ENCODE measurements at places on chromosomes 13 and 19. TPM values are rescaled to one million over a fixed set of nuclear protein-coding genes. Genes with fewer than 3 reads are reported as not detected.

The NXNL1 gene
- 0.16 TPM for polyA plus RNA-seq

The IL17D gene
- 147 TPM for polyA plus RNA-seq

The IL11 gene
- polyA plus RNA-seq = not detected

The SCGB2B2 gene
- polyA plus RNA-seq = 0.29 TPM

The DACH1 gene
- polyA plus RNA-seq = 2.9 TPM

The KATNAL1 gene
- 10.5 TPM for polyA plus RNA-seq

The C3 gene
- polyA plus RNA-seq = 1.6 TPM

The NPAS1 gene
- polyA plus RNA-seq = 8.4 TPM

DNA sequence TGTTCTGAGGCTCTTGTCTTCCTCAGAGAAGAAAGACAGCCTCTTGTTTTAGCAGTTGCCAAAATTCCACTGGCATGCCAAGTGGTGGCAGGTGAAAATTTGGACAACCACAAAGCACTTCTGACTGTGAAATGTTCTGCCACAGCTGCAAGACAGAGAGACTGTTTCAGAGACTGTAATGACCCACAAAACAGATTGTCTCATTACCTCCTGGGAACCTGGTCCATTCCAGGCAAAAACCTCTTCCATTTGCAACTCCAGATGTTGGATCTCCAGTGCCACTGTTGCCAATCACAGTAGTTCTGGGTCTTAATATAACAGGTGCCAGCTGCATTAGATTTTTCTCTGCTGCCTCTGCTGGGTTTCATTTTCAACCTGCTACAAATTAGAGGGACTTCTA, 911.5 kb downstream of the UQCRFS1 start:
- H3K27me3 ChIP-seq = no peaks in the 10 kb centered on the region
- peak overlapping the region; percentile 5 for H3K27ac ChIP-seq
- H3K4me1 ChIP-seq = peaks cover 12% of the 10 kb centered on the region
- no peak overlapping the region for H3K4me3 ChIP-seq

- no peak overlapping the region for H3K27ac ChIP-seq
- H3K4me3 ChIP-seq = no peak overlapping the region
- no peaks in the 10 kb centered on the region for H3K36me3 ChIP-seq
- DNase-seq = peak; percentile 43
- H3K27me3 ChIP-seq = no peaks in the 10 kb centered on the region
Observed at GRCh38 chr19:3075605-3076431, 13.5 kb upstream of the TLE5 start.

DNA sequence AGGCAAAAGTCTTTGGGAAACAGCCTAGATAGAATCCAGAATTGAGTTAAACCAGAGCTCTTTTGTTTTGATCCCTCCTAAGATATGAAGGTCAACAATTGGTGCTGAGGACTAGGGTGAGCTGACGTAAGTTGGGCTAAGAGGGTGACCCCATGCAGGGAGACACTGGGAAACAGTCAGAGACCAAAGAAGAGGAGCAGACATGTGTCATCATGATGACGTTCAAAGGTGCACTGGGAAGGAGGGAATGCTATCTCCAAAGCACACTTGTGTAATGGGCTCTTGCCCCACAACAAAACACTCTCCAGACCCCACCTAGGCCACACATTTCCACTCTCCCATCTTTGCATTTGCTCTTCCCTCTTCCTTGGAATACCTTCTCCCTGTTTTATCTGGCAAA, 481.4 kb downstream of the COG6 start:
- H3K27ac ChIP-seq = no peak overlapping the region
- no peak for DNase-seq
- no peaks in the 10 kb centered on the region for H3K27me3 ChIP-seq
- no peak overlapping the region for H3K4me3 ChIP-seq

- no peak overlapping the region for H3K27ac ChIP-seq
- H3K4me3 ChIP-seq = no peak overlapping the region
- H3K4me1 ChIP-seq = peaks cover 3% of the 10 kb centered on the region
- DNase-seq = no peak
Observed at GRCh38 chr13:21138561-21138960, 37.8 kb downstream of the SKA3 start.

DNA sequence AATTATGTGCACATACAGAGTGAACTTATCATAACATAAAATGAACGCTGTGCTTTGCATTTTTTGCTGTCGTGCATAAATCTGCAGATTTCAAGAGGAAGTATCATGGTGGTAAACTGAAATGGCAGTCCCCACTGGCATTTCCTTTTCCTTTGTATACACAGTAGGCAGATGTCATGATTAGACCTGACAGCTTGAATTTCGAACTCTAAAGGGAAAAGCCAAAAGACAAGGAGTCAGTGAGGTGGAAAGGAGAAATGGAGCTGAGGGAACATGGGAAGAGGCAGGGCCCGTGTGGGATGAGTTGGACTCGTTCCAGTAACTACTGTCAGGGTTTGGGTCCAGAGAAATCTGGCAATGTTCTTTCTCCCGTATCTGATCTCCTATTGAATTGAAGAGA, 454.1 kb upstream of the SGCG start:
- no peaks in the 10 kb centered on the region for H3K36me3 ChIP-seq
- no peak overlapping the region for H3K27ac ChIP-seq
- no peak for DNase-seq
- H3K27me3 ChIP-seq = no peaks in the 10 kb centered on the region
- H3K4me3 ChIP-seq = no peak overlapping the region

GRCh38 chr19:6442087-6442688, 8.6 kb upstream of the SLC25A41 start:
- no peak for DNase-seq
- no peak overlapping the region for H3K27ac ChIP-seq
- no peaks in the 10 kb centered on the region for H3K27me3 ChIP-seq
- H3K36me3 ChIP-seq = no peaks in the 10 kb centered on the region

- H3K27me3 ChIP-seq = no peaks in the 10 kb centered on the region
- no peaks in the 10 kb centered on the region for H3K4me1 ChIP-seq
- DNase-seq = no peak
- no peak overlapping the region for H3K4me3 ChIP-seq
- no peak overlapping the region for H3K27ac ChIP-seq
Observed at GRCh38 chr13:51035978-51036377, 75.1 kb downstream of the C13orf42 start.

- no peaks in the 10 kb centered on the region for H3K36me3 ChIP-seq
- no peaks in the 10 kb centered on the region for H3K4me1 ChIP-seq
- no peaks in the 10 kb centered on the region for H3K27me3 ChIP-seq
- H3K27ac ChIP-seq = no peak overlapping the region
Observed at GRCh38 chr13:67204764-67205163, 25.4 kb downstream of the PCDH9 start.

DNA sequence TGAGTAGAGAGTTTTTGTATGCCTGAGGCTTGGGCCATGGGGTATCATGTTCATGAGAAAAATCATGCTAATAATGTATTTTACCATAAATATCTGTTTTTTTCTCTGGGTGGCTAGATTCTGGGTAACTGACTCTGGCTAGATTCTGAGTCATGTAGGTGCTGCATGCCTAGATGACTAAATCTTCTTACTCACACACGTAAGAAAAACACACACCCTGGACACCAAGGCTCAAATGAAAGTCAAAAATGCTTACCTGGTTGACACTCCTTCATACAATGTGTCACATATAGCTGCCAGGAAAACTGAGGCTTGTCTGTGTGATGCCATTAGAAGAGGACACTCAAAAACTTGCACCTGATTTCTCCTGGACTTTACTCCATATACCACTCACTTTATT, 597.4 kb upstream of the SLITRK1 start:
- no peak overlapping the region for H3K27ac ChIP-seq
- H3K36me3 ChIP-seq = no peaks in the 10 kb centered on the region
- no peak for DNase-seq
- H3K27me3 ChIP-seq = no peaks in the 10 kb centered on the region

GRCh38 chr13:64453831-64454230, 2776.3 kb downstream of the PCDH9 start:
- no peak overlapping the region for H3K27ac ChIP-seq
- no peaks in the 10 kb centered on the region for H3K36me3 ChIP-seq

GRCh38 chr13:74115133-74115532, 19.1 kb downstream of the KLF12 start:
- no peak overlapping the region for H3K27ac ChIP-seq
- H3K4me3 ChIP-seq = no peak overlapping the region
- no peaks in the 10 kb centered on the region for H3K27me3 ChIP-seq
- no peaks in the 10 kb centered on the region for H3K36me3 ChIP-seq
- DNase-seq = peak; percentile 50
- H3K4me1 ChIP-seq = no peaks in the 10 kb centered on the region

GRCh38 chr13:37640499-37640898, 41.9 kb upstream of the POSTN start:
- no peaks in the 10 kb centered on the region for H3K36me3 ChIP-seq
- H3K4me1 ChIP-seq = peaks cover 7% of the 10 kb centered on the region
- peak; percentile 89 for DNase-seq
- H3K27ac ChIP-seq = no peak overlapping the region
- no peak overlapping the region for H3K4me3 ChIP-seq

DNA sequence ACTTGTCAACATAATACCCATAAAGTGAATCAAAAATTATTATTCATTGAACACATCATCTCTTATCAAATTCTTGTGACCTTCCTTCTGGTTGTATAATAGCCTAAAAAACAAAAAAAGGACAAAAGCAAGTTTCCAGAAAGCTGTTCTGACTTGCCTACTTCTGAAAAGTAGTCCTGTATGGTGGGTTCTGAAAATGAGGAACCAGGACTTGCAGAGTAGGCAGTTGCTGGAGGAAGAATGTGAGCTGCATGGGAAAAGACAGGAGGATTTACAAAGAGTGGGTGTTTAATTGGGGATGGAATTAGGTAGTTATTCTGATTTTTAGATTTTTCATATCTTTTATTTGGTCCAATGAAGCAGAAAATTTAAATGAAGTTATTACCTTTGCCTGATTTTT, 56.7 kb downstream of the RCBTB2 start:
- no peak for DNase-seq
- no peaks in the 10 kb centered on the region for H3K27me3 ChIP-seq
- H3K4me1 ChIP-seq = no peaks in the 10 kb centered on the region
- H3K27ac ChIP-seq = no peak overlapping the region

DNA sequence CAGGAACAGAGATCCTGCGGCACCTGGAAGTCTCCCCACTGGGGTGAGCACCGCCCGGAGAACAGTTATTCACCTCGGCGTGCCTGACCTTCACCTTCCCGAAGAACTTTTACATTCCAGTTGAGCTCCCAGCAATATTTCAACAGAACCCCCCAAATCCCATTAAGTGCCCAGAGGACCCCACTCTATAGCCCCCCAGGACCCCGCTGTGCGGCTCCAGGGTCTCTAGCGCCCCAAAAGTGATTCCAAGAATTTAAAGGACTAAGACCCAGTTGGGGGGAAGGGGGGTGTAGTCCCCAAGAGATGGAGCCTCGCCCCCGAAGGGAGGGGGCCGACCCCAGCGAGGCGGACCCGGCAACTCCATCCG, 480 bp downstream of the GPR108 start:
- peak overlapping the region; percentile 92 for H3K4me3 ChIP-seq
- DNase-seq = no peak
- no peaks in the 10 kb centered on the region for H3K36me3 ChIP-seq

DNA sequence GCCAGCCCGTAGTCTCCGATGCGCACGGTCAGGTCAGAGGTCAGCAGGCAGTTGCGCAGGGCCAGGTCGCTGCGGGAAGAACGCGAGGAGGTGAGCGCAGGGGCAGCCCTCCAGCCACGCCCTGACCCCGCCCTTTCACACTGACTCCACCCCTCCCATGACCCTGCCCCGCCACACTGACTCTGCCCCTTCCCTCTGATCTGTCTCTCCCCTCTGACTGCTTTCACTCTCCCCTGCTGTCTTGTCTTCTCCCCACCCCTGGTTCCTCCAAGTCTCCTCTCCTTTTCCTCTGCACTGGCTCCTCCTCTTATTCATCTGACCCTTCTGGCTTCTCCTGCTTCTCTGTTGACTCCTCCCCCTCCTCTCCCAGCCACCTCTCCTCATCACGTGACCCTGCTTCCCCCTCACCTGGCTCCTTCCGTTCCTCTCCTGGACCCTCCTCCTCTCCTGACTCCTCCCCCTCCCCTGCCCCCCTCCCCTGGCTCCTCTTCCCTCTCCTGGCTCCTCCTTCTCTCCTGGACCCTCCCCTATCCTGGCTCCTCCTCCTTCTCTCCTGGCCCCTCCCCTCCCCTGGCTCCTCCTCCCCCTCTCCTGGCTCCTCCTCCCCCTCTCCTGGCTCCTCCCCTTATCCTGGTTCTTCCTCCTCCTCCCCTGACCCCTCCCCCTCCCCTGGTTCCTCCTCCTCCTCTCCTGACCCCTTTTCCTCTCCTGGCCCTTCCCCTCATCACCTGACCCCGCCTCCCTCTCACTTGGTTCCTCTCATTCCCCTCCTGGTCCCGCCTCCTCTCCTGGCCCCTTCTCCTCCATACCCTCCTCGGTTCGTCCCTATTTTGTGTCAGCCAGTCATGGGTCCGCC, 9.9 kb downstream of the LMTK3 start:
- no peak for DNase-seq
- peak overlapping the region; percentile 23 for H3K4me3 ChIP-seq
- H3K27me3 ChIP-seq = no peaks in the 10 kb centered on the region
- no peaks in the 10 kb centered on the region for H3K4me1 ChIP-seq
- no peaks in the 10 kb centered on the region for H3K36me3 ChIP-seq

DNA sequence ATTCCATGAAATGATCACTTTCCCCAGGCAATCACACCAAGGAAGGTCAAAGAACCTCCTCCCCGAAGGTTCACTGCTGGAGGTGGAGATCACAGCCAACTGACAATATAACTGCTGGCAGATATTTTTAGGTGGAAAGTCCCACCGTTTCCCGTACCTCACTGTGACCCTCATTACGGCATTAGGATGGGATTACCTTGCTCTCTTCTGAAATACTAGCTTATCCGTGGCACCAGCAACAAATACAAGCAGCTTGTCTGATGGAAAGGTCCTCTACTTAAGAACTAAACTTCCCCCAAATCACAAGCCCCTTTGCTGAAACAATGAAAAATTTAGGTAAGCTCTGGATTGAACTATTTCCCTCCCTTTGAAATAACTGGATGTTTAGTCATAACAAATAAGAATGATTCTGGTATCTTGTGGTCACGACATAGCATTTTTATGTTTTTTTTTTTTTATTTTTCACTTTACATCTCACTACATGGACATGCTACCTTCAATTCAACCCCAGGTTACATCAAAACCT, 178.9 kb downstream of the COL4A1 start:
- H3K27ac ChIP-seq = no peak overlapping the region
- no peak overlapping the region for H3K4me3 ChIP-seq
- H3K4me1 ChIP-seq = peaks cover 18% of the 10 kb centered on the region
- H3K27me3 ChIP-seq = no peaks in the 10 kb centered on the region
- H3K36me3 ChIP-seq = no peaks in the 10 kb centered on the region
- DNase-seq = no peak

DNA sequence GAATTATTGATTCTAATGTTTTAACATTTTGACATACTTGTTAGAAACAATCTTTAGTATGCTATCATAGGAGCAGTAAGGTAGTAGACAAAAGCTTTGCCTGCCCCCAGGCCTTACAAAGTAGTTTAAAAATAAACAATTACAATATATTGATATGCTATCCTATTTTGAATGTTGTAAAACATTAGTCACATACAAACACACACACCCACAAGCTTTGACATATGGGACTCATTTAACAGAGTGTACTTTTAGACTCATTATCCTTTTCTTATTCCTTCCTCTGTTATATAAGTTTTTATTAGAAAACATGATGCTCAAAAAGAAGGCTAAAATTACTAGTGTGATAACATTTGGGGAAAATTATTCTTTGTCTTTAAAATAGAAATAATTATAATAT, 33.5 kb downstream of the UCHL3 start:
- no peaks in the 10 kb centered on the region for H3K27me3 ChIP-seq
- no peak overlapping the region for H3K4me3 ChIP-seq
- no peaks in the 10 kb centered on the region for H3K36me3 ChIP-seq
- no peaks in the 10 kb centered on the region for H3K4me1 ChIP-seq

Measured in cardiac muscle cell (in vitro differentiated cells and primary cell).